ENCODE measurements at places on chromosomes 11 and 22. TPM values are rescaled to one million over a fixed set of nuclear protein-coding genes. Genes with fewer than 3 reads are reported as not detected.

TTLL1 gene
- total RNA-seq, result 9.2 TPM

MMP3 gene
- not detected for total RNA-seq

SLC22A12 gene
- total RNA-seq, result not detected

MPZL2 gene
- total RNA-seq, result 2.9 TPM

UPK3A gene
- not detected for total RNA-seq

MUC5B gene
- total RNA-seq, result not detected

RBX1 gene
- total RNA-seq, result 79.3 TPM

CARNS1 gene
- 0.22 TPM for total RNA-seq

NTM gene
- total RNA-seq, result 0.54 TPM

DDTL gene
- 4.7 TPM for total RNA-seq

CALCB gene
- total RNA-seq, result not detected

PLAAT2 gene
- 0.17 TPM for total RNA-seq

OR51B2 gene
- not detected for total RNA-seq

C1QTNF4 gene
- total RNA-seq, result 0.76 TPM

CDK2AP2 gene
- total RNA-seq, result 23.1 TPM

MS4A4A gene
- total RNA-seq, result not detected

TPBGL gene
- total RNA-seq, result not detected

RASSF10 gene
- total RNA-seq, result 4.6 TPM

PYGM gene
- 0.26 TPM for total RNA-seq

FGF4 gene
- total RNA-seq, result not detected

PLET1 gene
- not detected for total RNA-seq

TBRG1 gene
- 17.6 TPM for total RNA-seq

MMP8 gene
- not detected for total RNA-seq

VPS26B gene
- total RNA-seq, result 26.1 TPM

C22orf31 gene
- total RNA-seq, result not detected

RAB36 gene
- total RNA-seq, result 1.0 TPM

HEPN1 gene
- not detected for total RNA-seq

TSSK2 gene
- total RNA-seq, result not detected

MRPL11 gene
- 35.2 TPM for total RNA-seq

GAL gene
- total RNA-seq, result 0.17 TPM

FZD4 gene
- 149 TPM for total RNA-seq

TYMP gene
- total RNA-seq, result 32.8 TPM

GNG3 gene
- not detected for total RNA-seq

JAML gene
- total RNA-seq, result 0.11 TPM

TRPC6 gene
- total RNA-seq, result 44.4 TPM

MPEG1 gene
- total RNA-seq, result not detected

OR51E2 gene
- total RNA-seq, result not detected

DGAT2 gene
- total RNA-seq, result 0.11 TPM

PEX16 gene
- 35.9 TPM for total RNA-seq

CSTPP1 gene
- total RNA-seq, result 7.8 TPM

FREY1 gene
- 0.77 TPM for total RNA-seq

KCTD17 gene
- 53.2 TPM for total RNA-seq
